ENCODE measurements at places on chromosomes 2 and 18.

GRCh38 chr2:72950558-72951255, 33.4 kb downstream of the EMX1 start:
- no peak for DNase-seq

GRCh38 chr2:208977582-208977981, 446.3 kb upstream of the MAP2 start:
- DNase-seq, result no peak

DNA sequence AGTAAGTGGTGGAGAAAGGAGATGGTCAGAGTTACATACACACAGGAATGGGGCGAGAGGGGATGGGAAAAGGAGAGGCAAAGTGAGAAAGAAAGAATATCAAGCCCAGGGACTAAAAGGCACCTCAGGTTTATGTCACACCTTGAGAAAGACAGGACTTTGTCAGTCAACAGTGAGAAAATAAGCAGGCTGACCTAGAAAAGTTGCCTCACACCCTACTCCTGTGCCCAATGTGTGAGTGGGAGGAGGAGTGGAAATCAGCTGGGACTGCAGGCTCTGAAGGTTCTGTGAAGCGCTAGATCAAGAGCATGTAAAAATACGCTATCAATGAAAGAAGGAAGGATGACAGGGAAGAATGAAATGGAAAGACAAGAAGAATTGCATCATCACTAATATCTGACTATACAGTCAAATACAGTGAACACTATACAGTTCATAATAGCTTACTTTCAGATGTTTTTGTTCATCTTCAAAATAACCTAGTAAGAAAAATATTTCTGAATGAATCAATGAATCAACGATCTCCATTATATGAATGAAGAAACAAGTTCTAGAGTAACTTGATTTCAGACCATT, 10.7 kb downstream of the VPS54 start:
- no peak for DNase-seq

DNA sequence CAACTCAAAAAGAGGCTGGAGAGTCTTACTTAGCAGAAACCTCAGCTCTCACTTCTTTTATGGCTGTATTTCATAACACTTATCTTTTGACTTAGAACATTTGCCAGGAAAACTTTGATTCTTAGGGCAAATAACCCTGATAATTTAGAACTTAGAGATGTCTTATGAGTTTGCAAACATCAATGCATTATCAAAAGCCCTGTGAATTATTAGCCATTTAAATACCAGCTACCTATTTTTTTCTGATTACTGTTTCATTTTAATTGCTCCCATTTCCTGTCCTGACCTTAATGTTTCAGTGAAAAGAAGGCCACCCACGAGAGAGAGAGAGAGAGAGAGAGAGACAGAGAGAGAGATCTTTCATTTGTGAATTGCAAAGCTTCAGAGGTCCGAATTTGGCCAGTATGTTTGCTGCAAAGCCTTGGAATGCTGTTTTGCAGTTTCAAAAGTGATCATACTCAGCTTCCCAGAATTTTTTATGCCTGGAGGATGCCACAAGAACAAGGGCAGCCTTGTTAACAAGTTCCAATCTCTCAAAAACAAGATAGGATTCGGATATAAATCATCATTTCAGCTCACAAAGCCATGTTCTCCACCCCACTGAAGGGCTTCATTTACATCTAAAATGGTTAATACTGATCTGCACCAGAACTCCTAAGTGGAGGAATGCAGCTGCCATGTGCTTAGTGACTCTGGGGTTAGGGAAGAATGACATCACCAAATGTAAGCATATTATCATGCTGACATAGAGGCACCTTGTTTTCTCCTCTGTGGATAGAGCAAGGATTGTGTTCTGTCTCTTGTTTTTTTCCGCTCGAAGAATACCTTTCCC, 478.2 kb downstream of the ARHGAP15 start:
- DNase-seq, result no peak

DNA sequence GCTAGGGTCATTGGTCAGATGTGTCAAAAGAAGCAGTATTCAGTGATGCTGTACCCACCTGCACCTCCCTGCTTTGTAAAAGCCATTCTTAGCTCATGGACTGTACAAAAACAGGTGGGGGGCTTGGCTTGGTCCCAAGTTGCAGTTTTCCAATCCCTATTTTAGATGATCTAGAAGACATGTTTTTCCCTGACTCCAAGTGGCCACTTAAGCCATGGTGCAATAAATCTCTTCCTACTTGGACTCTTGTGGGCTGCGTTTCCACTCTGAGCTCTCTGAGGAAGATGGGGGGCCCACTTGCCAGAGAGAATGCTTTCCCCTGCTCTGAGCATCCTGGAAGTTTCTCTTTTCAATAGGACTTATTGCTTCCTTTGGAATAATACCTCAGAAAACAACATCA, 57.0 kb upstream of the SPP2 start:
- DNase-seq, result no peak

DNA sequence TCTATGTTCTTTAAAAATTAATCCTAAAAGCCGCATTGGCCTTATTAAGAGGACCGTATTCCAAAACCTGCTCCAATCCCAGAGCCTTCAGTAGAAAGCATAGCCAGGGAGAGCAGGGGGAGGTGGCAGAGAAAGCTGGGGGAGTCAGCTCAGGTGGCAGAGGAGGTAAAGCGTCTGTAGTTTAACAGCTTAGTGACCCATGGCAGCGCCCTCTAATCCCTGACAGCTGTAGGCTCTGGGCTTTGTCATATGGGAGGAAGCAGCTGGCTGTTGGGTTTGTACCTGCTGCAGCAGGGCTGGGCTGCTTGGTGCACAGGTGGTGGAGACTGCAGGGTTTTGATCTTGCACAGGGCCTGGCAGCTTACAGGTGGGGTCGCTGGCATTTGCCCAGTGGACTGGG, 50.6 kb downstream of the THNSL2 start:
- DNase-seq, result no peak

DNA sequence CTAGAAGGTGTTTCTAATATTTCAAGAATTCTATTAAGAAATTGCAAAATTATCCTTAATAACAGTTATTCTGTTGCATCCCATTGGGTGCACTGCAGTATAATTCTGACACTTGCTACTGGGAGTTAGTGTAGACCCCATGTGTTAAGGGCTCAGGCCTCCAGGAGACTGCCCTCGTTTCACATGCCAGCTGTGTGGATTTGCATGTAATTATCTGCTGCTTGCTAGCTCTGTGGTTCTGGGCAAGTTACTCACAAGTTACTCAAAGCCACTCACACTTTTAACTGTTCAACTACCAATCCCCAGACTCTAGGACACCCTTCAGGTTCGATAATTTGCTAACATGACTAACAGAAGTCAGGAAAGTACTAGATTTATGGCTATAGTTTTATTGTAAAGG, 38.6 kb downstream of the ST6GAL2 start:
- no peak for DNase-seq

- DNase-seq, result no peak
Observed at GRCh38 chr2:88659538-88659915, 31.9 kb upstream of the RPIA start.

- no peak for DNase-seq
Observed at GRCh38 chr2:28729698-28730097, 21.9 kb upstream of the PPP1CB start.

- DNase-seq, result peak; percentile 64
Observed at GRCh38 chr2:143132355-143132754, 3.1 kb downstream of the ARHGAP15 start.

- no peak for DNase-seq
Observed at GRCh38 chr2:47207614-47208013, 52.5 kb upstream of the STPG4 start.

GRCh38 chr2:159186462-159186861, 100.0 kb downstream of the WDSUB1 start:
- no peak for DNase-seq

DNA sequence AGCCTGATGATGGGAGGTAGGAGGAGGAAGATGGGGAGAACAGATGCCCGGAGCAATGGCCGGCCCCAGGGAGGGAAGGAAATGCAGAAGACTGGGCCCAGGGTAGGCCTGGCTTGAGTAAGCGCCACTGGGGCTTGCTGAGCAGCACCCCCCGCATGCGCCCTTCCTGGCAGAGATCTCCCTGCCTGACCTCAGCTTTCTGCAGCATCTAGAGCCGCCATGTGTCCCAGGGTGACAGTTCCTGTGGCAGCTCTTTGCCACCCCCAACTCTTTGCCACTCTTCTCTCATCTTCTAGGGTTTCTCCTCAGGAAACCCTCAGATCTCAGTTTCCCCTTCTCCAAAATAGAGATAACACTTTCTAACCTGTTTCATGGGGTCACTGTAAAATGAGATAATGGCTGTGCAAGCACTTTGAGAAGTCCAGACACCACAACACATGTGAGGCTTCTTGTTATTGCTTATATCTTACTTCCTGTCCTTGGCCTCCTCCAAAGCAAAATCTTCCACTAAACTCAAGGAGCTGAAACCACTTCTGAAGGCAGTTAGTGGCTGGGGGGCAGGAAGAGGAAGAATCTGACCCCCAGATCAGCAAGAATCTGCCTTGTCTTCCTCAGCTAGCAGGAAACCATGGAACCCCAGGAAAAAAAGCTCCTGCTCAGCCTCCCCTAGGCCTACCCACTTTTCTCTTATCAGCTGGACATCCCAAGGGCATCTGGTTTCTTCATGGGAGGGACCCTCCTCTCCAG, 64.9 kb downstream of the EPAS1 start:
- DNase-seq, result no peak

- no peak for DNase-seq
Observed at GRCh38 chr2:133641497-133641896, 73.2 kb upstream of the NCKAP5 start.

GRCh38 chr2:190354003-190354690, 10.8 kb downstream of the INPP1 start:
- no peak for DNase-seq

DNA sequence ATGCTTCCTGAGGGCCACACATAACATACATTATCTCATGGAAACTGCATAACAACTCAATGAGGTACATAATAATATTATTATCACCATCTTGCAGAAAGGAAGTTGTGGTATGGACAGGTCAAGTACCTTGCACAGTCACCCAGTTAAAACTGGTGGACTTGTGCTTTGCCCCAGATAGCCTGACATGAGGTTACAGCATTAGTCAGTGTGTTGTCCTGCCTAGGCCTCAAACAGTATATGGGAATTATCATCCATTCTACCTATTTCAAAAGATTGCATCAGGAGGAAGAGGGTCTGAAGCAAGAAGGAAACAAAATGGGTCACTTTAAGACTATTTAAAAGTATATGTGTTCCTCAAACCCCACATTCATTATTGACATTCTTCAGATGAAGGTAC, 5.4 kb upstream of the ANTXR1 start:
- DNase-seq, result no peak

- peak; percentile 24 for DNase-seq
Observed at GRCh38 chr2:239693330-239693729, 292.5 kb upstream of the HDAC4 start.

DNA sequence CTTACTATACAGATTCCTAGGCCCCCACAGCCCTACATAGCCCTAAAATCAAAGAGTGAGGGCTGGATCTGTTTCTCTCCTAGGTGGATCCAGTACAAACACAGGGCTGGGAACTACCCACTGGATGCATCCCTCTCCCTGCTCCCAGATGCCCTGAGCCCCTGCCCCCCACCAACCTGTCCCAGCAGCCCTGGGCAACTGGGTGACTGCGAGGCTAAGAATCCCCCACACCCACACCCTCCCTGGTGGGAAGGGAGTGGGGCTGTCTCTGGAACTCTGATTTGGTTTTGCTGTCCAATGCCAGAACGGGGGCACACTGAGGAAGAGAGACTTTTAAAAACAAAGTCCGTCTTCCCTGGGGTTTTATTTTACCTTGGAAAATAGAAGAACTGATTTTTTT, 113.1 kb downstream of the SMAD7 start:
- DNase-seq, result no peak

DNA sequence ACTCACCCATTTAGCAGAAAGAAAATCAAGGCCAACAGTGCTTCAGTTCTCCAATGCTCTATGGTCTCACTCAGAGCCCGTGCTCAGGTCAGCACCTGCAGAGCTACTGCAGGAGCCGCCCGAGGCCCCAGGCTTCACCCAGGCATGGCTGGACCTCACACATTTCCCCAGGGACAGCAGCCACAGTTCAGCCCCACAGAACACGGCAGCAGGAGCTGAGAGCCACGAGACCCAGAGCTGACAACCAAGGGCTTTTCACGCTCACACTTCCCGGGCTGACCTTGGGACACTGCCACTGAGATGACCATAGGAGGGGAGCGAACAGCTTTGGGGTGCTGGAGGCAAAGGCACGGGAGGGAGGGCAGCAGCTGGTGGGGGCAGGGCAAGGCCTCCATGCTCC, 4.2 kb downstream of the TMEM18 start:
- DNase-seq, result no peak

- no peak for DNase-seq
Observed at GRCh38 chr18:22641958-22642357, 224.2 kb upstream of the CTAGE1 start.

DNA sequence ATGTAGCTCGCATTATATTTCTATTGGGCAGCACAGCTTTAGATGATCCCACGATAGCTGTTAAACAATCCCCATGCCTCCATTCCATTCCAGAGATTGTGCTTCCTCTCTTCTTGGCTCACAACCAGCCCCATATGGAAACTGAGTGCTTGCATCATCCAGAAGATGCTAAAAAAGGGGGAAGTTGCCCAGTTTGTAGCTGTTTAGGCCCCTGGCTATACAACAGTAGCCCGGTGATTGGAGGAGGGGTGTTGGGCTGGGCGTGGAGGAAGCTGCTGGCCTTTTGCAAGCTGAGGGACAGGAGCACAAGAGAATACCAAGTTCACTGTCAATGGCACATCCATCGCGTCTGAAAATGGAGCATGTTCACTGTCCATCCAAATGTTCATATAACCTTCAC, 360.2 kb downstream of the ALK start:
- DNase-seq, result no peak

DNA sequence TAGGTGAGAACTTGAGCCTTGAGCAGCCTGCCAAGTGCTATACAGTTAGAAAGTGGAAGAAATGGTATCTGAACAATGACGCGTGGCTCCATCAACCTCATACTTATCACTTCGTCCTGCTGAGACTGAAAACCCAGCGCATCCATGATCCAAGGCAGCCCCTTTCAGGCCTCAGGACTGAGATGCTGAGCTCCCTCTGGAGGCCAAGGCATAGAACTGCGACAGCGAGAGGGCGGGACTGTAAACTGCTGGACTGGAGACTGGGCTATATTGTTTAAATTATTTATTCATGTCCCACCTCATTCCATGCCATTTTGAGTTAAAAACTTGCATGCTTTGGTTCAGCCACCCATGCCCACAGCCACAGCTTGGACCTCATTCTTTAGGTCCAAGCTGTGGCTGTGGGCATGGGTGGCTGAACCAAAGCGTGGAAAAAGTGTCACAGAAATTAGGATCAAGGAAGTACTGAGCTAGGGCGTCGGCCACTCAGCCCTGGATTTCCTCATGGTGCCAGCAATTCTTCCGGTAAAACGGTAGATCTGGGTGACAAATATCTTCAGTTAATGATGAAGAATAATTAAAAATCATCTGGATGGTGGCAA, 195.5 kb downstream of the L3MBTL4 start:
- DNase-seq, result no peak

All from activated CD8-positive, alpha-beta memory T cell treated with anti-CD3 and anti-CD28 coated beads for 24 hours (primary cell).